B cell (primary cell): ENCODE measurements at places on chromosomes 3 and 15. TPM values are rescaled to one million over a fixed set of nuclear protein-coding genes. Genes with fewer than 3 reads are reported as not detected.
A peak's percentile ranks its signal among the peaks of the same experiment; 100 is the strongest.

DNA sequence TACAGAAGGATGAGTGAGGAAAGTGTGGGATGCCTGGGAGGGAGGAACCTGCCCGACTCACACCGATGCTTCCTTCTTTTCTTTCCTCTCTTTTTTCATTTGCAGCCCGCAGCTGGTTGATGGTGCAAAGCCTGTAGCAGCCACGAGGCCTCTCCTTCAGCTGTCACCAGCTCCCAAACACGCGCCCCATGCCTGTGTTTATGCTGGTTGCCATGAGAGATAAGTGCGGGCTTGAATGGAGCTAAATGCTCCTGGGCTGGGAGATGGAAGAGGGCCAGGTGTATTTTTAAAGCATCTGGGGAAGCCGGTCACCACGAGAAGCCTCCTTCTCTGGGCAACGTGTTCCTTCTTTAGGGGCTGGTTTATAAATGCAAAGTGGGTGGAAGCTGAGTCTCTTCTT, 9.3 kb downstream of the COLQ start:
- no peak for DNase-seq

DNA sequence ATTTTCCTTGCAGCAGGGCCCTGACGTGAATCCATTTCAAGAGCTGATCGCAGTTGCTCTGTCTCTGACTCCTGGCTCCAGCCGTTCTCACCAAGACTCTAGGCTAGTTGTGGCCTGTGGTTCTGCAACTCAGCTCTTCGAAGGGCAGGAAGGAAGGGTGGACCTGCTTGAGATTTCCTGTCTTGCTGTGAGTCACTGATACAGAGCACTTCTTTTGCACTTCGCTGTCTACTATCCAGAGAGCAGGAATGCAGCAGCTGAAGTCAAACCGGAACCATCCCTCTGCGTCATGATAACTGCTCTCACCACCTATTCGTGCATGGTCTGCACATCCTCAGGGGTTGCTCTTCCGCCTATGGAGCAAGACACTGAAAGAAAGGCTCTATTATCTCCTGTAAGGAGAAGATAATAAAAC, 59.7 kb downstream of the RAP2B start:
- DNase-seq, result peak; percentile 65

DNA sequence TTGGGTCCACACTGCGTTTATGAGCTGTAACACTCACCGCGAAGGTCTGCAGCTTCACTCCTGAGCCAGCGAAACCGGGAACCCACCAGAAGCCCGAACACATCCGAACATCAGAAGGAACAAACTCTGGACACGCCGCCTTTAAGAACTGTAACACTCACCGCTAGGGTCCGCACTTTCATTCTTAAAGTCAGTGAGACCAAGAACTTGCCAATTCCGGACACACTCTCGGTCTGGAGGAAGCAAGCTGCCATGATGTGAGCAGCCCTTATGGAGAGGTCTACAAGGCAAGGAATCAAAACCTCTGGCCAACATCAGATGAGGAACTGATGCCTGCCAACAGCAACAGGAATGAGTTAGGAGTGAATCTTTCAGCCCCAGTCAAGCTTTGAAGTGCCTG, 62.9 kb downstream of the SLC28A2 start:
- DNase-seq, result peak; percentile 12

GRCh38 chr15:66042624-66043023, 173.3 kb downstream of the RAB11A start:
- no peak for DNase-seq

GRCh38 chr15:39594446-39595337, 13.8 kb downstream of the THBS1 start:
- DNase-seq, result no peak

DNA sequence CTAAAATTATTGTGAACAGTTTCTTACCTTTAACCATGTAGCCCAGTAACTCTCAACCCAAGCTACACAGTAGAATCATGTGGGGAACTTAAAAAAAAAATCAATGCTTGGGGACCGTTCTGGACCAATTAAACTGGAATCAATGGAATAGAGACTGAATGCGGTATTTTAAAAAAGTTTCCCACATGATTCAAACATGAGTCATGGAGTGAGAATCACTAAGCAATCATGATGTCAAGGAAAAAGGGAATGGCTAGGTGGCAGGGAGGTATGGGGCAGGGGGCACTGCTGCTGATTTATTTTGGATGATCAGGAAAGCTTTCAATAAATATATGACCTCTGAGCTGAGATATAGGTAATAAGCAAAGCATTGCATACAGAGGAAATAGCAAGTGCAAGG, 250.5 kb upstream of the RORA start:
- no peak for DNase-seq

GRCh38 chr3:20064796-20065564, 24.7 kb downstream of the KAT2B start:
- no peak for DNase-seq

DNA sequence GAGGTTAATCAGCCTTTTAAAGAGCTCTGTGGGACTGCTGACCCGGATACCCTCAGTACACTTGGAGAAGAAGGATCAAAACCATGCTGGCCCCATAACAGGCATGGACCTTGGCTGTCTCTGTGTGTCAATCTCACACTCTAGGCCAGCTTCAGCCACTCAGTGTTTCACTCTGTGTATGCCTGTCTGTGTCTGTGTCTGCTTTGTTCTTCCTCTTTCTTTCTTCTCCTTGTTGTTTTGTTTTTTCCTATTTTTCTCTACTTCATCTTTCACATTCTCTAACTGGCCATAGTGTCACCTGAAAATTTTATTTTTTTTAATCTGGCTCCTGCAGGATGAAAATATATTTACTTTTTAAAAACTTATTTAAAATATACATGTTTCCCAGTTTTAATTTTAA, 51.1 kb downstream of the SERP1 start:
- peak; percentile 11 for DNase-seq

DNA sequence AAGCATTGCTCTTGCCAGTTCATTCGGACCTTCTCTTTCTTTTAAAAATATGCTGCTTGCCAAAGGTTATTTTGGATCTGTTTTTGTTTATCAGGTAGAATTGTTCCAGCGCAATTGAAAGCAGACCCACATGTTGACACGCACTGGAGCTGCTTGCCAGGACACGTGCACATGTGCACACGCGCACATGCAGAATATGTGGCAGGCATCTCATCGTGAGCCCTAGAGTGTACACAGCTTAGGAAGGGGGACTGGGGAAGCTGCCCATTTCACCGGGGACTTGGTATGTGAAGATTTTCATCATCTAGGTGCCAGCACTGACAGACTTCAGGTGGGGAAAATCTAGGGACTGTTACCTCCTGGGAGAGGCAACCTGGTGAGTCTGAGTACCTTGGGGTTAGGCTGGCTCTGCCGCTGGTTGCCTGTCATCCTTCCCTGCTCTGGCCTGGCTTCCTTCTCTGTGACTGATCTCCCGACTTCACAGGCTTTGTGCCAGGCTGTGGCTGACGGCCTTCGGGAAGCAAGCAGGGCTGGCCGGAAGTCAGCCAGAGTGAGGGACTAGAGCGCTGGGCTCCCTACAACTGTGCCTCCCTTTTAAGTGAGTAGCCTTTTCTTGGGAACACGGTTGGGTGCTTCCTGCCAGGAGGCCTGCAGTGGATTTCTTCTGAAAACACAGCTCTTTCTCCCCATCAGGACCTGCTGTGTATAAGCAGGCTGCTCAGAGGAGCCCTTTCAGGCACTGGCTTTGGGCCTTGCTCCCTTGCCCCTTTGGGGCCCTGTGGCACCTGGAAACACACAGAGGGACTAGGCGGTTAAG, 129.3 kb downstream of the EEFSEC start:
- DNase-seq, result no peak

- no peak for DNase-seq
Observed at GRCh38 chr3:128167973-128168674, 14.8 kb downstream of the EEFSEC start.

GRCh38 chr15:90637693-90638092, 79.5 kb upstream of the BLM start:
- DNase-seq, result no peak

GRCh38 chr15:52677593-52678467, 1.4 kb downstream of the ATOSA start:
- peak; percentile 71 for DNase-seq

DNA sequence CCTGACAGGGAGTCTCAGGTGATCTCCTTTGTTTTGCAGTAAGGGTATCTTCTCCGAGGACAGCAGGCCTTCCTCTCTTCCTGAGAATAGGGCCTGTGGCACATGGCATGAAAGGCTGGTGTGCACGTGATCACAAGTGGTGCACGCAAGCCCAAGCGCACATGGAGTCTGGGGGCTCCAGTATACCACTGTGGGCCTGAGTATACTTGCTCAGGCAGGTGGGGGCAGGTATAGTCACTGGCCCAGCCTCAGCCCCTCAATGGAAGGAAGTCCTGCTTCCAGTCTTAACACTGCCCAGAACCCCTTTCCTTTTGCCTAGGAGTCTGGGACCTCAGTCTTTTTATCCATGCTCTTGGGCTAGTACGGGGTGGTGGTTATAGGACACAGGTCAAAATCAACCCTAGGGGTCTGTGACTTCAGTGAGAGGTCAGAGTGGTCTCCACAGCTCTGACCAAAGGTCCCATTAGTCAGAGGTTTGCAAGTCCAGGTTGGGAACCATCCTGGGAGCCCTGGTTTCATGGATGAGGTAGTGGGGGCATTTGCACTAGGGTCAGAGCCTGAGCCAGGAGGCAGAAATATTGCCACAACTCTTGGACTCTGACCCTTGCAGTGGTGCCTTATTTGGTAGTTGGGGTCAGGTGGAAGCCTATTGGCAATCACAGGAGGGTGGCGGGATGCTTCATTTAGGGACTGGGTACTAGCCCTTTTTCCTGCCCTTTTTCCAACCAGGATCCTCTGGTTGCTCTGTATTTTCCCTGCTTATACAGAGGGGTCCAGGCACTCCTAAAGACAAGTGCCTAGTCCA, 823 bp upstream of the CCDC71 start:
- no peak for DNase-seq

DNA sequence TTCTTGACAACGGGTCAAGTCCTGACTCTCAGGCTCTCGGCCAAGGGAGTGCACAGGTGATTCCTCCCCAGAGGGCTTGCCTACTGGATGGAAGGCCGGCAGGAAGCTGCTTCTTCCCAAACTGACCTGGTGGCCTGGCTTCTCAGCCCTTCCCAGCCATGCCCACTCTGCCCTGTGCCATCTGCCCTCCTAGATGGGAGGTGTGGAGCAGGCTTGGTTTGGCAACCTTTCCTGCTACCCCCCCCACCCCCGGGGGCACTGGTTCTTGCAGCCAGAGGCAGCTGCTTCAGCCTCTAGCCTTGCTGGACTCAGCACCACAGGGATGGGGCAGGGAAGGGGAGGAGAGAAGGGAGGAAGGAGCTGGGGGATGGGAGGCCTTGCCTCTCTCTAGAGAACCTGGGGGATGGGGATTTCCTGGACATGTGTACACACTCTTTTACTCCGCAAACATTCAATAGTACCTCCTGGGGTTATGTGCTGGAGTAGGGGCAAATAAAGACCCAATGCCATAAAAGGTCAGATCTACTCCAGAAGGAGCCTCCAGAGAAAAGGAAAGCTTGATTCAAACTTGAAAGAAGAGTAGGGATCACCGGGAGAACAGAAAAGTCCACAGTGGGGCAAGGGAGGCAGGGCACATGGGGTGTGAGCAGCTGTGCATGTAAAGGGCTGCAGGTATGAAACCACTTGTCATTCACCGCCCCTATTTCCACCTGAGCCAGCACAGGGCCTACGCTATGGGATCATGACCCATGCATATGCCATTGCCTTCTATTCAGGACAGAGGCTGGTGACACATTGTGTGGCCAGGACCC, 4.2 kb upstream of the DAPK2 start:
- DNase-seq, result no peak

GRCh38 chr15:66883284-66883911, 181.4 kb downstream of the SMAD6 start:
- DNase-seq, result no peak

- DNase-seq, result no peak
Observed at GRCh38 chr3:176430244-176431037, 766.8 kb downstream of the TBL1XR1 start.

- DNase-seq, result no peak
Observed at GRCh38 chr15:69916169-69916785, 181.4 kb downstream of the TLE3 start.

DNA sequence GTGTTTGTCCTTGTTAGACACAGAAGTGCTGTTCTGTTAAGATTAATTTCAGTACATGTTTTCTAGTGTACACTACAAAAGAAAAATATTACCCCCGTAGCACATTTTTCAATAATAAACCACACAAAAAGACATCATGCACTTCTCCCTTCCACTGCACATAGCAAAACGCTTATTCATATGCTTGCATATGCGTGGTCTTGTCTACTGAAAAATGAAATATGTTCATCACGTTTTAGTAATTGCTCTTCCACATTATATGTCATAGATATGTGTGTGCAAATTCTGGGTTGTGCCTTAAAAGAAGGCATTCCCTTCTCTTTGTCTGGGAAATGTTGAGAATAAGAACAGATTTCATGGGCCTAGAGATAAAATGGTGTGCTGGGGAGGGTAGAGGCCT, 353.9 kb downstream of the NSUN3 start:
- no peak for DNase-seq

- peak; percentile 31 for DNase-seq
Observed at GRCh38 chr3:156681002-156681401, 6.6 kb downstream of the TIPARP start.

DNA sequence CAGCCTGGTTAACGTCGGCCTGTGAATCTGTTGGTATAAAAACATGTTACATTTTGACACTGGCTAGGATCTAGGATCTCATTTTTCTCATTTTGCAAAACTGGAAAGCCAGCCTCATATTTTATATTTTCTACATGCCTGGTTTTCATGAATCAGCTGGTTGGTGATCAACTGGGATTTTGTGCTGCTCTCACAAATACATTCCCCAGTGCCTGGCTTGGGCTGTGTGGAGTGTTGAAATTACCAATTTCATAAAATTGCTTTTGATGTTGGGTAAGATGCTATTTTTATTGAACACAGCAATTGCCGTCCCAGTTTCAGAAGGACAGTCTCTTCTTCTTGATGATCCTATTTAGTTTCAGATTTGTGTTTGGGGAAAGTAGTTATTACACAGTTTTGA, 604.3 kb downstream of the TAFA4 start:
- no peak for DNase-seq

DNA sequence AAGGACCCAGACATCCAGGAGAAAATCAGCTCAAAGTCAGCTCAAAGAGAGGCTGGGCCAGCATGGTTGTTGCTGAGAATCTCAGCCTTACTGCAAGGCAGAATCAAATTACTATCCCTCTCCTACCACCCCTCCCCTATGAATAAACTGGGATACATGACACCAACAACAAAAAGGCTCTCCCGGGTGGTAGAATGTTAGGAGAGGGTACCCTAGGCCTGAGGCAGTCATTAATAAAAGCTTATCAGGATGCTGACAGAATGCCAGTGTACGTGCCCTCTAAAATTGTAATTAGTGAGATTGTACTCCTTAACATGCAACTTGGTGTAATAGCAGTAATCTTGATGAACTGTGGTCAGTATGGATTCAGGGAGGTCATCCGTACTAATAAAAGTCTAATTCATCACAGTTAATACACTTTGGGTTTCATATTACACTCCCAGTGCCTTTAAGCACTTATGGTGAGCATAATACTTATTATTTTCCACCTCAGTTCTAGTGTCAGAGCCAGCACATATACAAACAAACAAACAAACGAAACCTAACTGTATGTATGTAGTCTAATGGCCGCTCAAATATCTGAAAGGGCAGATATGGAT, 76.5 kb downstream of the B3GALNT1 start:
- no peak for DNase-seq

GRCh38 chr3:50512131-50512530, 8.7 kb upstream of the CACNA2D2 start:
- no peak for DNase-seq

Gene TFDP2
- 31.7 and 32.9 TPM in 2 replicates for total RNA-seq

Gene C3orf85
- not detected in 2 replicates for total RNA-seq

Gene CCDC39
- total RNA-seq, result not detected in 2 replicates

Gene P2RY12
- total RNA-seq, result 0.73 and 0.79 TPM in 2 replicates

Gene LRRC31
- not detected in 2 replicates for total RNA-seq

Gene ADPRH
- 18.8 and 24.5 TPM in 2 replicates for total RNA-seq

Gene CD96
- 56.2 and 60.2 TPM in 2 replicates for total RNA-seq

Gene SLC2A2
- not detected in 2 replicates for total RNA-seq
